ENCODE measurements at places on chromosomes 7 and 10.

DNA sequence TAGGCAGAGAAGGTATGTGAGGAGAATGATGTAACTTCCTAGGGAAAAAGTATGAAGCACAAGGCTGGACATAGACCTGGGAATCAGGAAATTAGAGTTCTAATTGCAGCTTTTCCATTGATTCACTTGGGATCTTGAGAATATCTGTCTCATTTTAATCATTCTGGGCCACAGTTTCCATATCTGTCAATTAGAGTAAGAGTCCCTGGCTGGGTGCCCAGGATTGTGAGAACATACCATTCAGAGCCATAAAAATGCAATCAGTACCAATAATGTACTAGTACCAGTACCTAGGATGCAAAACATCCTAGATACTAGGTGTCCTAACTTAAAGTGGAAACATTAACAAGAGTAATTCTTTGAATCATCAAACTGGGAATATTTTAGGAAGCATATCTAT, 29.6 kb downstream of the CAV1 start:
- no peak for DNase-seq

DNA sequence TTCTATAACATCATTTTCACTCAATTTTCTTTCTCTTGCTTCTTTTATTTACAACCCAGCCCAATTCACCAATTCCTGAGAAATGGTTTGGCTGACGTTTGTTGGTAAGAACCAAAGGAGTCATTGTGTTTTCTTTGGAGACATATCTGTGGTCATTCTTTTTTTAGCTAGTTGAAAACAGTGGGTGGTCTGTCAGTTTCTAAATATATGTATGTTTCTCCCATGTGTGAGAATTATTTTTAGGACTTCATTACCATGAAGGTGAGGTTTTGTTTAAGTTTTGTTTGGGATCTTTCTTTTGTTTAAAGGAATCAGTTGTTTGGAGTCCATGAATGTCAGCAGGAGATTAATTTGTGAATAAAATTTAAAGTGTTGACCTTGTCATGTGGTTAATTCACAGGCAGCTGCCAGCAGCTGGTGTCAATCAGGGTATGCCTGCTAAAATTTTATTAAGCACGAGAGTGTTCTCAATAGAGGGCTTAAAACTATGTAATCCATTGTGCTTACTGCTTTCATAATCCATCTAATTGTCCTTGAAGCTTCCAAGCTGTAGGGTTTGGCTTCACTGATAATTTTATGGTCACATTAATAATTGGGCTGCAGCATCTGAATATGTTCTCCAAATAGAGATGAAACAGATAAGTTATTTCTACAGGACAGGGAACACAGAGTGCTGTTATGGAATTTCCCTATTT, 38.7 kb downstream of the INSYN2A start:
- DNase-seq, result no peak

GRCh38 chr7:47807756-47808155, 140.5 kb downstream of the PKD1L1 start:
- no peak for DNase-seq

- no peak for DNase-seq
Observed at GRCh38 chr10:50294582-50294981, 43.3 kb upstream of the ASAH2 start.

- DNase-seq, result no peak
Observed at GRCh38 chr7:24741679-24742505, 15.4 kb downstream of the GSDME start.

- no peak for DNase-seq
Observed at GRCh38 chr7:29146888-29147609, 712 bp upstream of the CPVL start.

GRCh38 chr10:45377321-45377720, 3.3 kb downstream of the ALOX5 start:
- no peak for DNase-seq

GRCh38 chr7:83941300-83941699, 253.3 kb downstream of the SEMA3A start:
- no peak for DNase-seq

GRCh38 chr7:101631224-101631714, 2.2 kb upstream of the MYL10 start:
- DNase-seq, result no peak

DNA sequence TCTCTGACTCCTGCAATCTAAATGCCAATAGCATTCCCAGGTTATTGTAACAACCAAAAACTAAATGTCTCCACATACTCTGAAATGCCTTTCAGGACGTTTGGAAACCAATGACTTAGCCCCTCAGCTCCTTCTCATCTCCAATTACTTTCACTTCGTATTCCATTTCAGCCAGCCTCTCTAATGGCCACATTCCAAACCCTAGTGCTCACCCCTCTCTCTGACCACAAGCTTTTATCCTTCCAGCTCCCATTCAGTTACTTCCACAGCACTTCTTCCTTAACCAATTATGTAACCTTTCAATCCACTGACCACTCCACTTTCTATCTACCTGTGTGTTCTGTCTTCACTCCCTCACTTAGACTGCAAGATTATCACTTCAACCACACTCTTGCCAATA, 4.3 kb downstream of the NOC3L start:
- no peak for DNase-seq

GRCh38 chr7:43589728-43590127, 6.8 kb downstream of the STK17A start:
- DNase-seq, result no peak

- DNase-seq, result no peak
Observed at GRCh38 chr7:93146472-93147141, 1.6 kb downstream of the SAMD9L start.

GRCh38 chr7:1120791-1121190, 32.9 kb downstream of the GPER1 start:
- no peak for DNase-seq
